Activated CD4-positive, alpha-beta T cell treated with anti-CD3 and anti-CD28 coated beads, Interleukin-2, amount 50 U/mL, for 24 hours (primary cell): ENCODE measurements at places on chromosomes 13 and 19.
A peak's percentile ranks its signal among the peaks of the same experiment; 100 is the strongest.

DNA sequence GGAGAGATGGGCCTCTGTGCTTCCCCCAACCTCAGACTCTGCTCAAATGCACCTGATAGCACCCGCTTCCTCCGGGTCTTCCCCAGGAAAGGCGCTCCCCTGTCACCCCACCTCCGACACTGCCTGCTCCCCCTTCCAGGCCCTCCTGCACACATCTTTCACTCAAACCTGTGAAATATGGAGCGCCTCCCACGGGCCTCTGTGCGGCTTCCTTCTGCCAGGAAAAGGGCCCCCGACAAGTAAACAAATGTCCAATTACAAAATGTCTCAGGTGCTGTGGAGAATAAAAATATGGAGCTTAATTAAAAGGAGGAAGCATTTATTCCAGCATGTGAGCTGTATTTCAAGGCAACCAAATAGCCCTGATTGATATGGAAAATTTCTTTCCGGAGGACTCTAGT, 15.6 kb upstream of the CCNE1 start:
- DNase-seq = no peak

DNA sequence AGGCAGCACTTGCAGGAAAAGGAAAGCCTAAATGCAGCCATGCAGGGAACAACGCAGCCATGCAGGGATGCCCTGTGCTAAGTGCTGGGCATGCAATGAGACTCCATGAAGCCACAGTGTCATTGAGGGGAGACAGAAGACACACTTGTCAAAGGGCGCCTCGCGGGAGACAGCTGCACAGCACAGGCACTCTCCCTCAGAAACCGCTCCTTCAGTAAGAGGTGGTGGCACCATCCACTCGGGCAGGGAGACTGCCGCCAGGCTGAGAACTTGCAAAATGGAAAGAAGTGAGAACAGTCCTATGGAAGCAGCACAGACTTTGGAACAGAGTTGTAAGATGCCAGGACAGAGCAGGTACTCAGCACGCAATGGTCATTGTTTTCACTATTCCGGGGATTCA, 51.1 kb downstream of the GGACT start:
- DNase-seq = no peak

- DNase-seq = no peak
Measured at GRCh38 chr19:3679138-3679537, 21.1 kb downstream of the PIP5K1C start.

DNA sequence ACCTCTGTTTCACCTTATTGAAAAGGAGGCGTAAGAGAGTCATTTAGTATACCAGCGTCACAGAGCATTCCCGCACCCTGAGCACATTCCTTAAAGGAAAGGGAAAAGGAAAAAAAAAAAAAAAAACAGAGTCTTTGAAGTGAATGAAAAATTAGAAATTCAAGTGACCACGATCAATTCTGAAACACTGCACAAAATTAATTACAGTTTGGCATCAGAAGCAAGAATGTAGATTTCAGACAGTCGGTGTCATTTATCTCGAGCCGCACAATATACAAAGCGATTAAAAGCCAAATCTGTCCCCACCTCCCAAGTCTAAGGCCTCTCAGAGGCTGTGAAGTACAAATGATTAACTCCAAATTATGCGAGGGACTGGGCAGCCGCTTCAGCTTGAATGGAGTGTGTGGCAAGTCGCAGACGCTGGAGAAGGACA, 173.7 kb upstream of the ZNF507 start:
- no peak for DNase-seq

GRCh38 chr13:101309014-101309619, 107.2 kb downstream of the NALCN start:
- DNase-seq = no peak

GRCh38 chr13:93420887-93421286, 194.3 kb downstream of the GPC6 start:
- DNase-seq = no peak

GRCh38 chr19:49331616-49332055, 3.6 kb upstream of the CD37 start:
- DNase-seq = peak; percentile 26

GRCh38 chr13:113947311-113948033, 26.4 kb downstream of the C13orf46 start:
- no peak for DNase-seq

GRCh38 chr13:109241160-109241559, 545.2 kb downstream of the IRS2 start:
- no peak for DNase-seq

DNA sequence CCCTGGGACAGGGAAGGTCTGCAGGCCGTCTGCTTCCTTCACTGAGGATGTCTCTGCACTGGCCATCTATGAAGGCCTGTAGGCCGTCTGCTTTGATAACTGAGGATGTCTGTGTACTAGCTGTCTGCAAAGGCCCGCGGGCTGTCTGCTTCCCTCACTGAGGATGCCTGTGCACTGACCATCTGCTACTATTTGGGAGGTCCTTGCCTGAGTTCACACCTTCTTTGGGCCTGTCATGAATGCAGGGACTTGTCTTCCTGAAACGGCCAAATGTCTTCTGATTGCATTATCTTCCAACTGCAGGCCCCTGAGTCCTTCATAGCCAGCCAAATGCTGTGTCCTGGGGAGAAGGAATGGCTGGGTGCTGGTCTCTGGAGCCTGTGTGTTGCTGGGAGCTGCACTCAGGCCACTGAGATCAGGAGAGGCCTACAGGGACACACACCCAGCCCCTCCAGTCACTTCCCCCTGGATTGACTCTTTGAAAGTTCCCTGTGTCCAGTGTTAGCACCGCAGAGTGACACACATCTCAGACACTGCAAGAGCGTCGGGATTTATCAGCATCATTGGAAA, 72.9 kb downstream of the TEX29 start:
- DNase-seq = no peak

DNA sequence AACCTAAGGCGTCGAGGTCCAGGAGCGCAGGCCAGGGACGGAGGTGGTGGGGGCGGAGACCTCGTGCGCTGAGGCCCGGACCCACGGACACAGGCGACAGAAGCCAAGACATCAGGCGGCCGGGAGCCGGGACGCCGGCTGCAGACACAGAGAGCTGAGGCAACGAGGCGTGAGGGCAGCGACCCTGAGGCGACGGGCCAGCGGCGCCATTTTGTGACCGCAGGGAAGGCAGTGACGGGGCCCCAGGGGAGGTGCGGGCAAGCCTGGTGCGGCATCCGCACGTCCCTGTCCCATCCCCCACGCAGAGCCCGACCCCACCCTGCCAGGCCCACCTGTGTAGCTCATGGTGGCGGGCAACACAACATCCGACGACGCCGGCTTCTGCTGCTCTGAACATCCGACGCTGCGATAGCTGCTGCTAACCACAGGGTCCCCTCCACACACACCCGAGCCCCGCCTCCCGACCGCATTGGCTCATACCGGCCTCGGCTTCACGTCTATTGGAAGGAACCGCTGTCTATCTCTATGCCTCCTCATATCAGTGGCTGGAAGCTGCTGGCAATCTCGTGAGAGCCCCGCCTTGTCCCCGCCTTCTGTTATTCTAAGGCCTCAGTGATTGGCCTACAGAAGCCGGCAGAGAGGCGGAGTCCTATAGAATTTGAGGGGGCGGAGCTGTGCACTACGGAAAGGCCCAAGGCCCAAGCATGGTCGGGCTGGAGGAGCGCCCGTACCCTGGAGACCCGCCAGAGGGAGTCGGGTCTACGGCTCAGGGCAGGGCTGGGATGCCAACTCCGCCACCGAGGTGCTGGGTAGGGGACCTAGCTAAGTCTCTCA, at the start of gene AKAP8L:
TSS of gene AKAP8L (minus strand) at position 410 of the 834 bp plus-strand sequence. CDS start at position 345, 65 bp downstream.
- DNase-seq = peak; percentile 93

GRCh38 chr13:29857085-29857484, 6.7 kb upstream of the UBL3 start:
- no peak for DNase-seq

- no peak for DNase-seq
Measured at GRCh38 chr13:39226359-39226758, 188.1 kb downstream of the NHLRC3 start.
